NB4 (cell line): ENCODE measurements at places on chromosomes 5 and 9.

DNA sequence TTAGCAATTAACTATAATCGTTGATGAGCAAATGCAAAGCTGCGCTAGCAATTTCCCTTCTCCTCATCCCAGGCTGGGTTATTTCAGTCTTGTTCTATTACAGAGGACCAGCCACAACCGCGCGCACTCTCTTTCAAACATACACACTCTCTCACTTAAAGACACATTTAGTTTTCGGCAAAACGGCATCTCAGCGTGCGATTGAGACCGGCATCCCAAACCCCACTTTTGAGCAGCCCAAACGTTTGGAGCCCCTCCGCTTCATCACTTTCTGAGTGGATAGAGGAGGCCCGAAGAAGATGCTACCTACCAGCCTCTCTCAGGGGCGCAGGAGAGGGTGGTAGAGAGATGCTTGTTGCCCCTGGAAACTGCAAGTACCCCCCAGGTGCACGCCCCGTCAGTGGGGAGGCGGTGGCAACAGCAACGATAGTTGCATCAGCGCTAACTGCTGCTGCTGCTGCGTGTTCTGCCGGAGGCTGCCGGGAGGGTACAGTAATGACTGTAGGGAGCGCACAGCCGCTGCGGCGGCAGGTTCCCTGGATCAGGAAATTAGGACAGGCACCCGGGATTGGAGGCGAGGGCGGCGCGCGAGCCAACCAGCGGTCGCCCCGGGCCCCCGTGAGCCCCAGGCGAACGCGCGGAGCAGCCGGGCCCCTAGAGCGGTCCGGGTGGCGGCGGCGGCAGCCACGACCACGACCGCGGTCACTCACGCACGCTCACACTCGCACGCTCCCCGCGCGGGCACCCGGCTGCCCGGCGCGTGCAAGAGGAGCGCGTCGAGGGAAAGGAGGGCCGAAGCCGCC lies 467 bp upstream of the VLDLR start:
- peak; percentile 92 for DNase-seq

- no peak for DNase-seq
These were observed 585.5 kb upstream of the RGMB start for GRCh38 chr5:98187945-98188344.

DNA sequence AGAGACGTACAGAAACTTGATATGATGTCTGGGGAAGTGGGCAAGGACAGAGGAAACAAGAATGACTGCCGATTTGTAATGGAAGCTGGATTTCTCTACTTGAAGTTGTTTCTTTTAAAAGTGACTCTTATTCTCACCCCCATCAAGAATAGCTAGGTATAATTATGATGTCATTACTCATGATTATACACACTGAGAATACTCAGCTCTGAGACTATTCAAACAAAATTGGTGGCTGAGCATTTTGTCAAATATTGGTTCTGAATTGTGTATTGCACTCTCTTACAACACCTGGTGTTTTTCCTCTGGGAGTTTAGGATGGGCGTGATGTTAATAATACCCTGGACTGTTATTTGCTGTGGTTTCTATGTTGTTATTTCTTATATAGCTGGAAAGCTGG lies 46.3 kb downstream of the MAST4 start:
- DNase-seq = no peak

- no peak for DNase-seq
These were observed 166.6 kb downstream of the ROR2 start for GRCh38 chr9:91783411-91783810.
